ENCODE measurements at places on chromosomes 16 and 17.
A peak's percentile ranks its signal among the peaks of the same experiment; 100 is the strongest.

DNA sequence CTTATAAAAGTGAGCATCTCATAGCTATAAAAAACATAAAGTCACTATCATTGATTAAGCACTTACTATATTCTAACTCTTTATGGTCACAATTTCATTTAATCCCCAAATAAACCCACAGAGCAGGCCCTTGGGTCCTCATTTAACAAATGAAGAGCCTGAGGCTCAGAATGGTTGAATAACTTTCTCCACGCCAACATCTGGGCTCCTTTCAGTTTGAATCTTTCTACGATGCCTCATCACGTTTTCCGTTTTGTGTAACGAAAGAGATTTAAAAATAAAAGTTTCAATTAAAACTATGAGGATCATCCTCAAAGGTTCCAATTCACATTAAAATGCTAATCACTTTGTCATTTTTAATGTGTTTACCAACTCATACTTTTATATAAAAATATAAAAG, 74.2 kb upstream of the ADAMTS18 start:
- DNase-seq, result no peak

- DNase-seq, result peak; percentile 90
Measured at GRCh38 chr17:27559506-27560481, 71.2 kb upstream of the LGALS9 start.

DNA sequence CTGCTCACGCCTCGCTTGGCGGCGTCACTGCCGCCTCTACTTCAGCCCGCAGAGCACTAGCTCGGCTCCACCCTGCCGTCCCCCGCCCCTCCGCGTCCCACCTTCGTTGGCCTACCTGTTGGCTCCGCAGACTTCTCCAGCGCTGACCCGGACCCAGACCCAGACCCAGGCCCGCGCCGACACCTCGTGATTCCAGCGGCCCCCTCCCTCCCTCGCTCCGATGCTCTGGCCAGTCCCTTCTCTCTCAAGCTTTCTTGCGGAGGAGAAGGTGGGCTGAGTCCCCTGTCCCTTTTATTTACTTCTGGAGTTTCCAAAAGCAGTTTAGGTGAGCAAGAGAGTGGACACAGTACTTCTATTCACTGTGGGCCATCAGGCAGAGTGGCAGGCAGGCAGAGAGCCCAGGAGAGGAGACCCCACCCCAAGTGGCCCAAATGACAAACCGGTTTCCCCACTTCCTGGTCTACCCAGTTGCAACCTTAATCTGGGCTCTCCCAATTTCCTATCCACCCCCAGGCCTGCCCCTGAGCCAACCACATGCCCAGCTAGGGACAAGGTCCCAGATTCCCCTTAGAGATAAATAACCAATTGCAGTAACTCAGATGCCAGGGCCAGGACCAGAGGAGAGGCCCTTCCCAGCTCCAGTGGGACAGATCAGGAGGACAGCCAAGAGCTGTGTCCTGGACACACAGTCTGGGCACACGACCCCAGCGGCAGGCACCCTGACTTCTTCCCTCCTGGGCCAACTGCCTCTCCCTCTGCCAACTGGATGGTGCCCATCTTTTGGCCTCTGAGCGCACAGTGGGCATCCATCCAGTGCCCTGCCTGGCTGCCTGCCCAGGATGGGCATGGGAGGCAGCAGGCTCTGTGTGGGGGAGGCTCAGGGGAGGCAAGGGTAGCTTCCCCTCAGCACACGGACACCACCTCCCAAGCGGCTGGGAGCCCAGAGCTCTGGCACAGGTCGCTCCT, 1.2 kb upstream of the SRCIN1 start:
- DNase-seq, result no peak

DNA sequence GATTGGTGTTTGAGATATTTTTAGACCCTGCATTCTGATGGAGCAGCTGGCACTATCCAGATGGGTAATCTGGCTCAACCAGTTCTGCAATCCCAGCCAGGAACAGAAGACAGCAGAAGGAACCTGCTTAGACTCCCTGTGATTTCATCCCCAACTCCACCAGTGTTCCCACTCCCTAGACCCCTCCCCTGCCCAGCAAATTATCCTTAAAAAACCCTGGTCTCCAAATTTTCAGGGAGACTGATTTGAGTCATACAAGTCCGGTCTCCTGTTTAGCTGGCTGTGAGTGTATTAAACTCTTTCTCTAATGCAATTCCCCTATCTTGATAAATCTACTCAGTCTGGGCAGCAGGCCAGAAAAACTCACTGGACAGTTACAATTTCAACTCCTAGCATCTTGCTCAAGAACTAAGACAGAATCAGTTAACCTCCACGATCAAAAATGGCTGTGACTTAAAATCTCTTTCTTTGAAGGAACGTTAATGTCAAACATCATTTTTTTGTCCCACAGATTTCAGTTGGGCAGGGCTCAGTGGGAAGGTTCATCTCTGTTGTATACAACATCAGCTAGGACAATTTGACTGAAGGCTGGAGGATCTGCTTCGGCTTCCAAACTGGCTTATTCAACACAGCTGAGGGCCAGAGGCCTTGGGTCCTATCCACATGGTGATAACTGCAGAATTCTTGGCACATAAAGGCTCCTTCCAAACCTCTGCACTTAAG, 4.9 kb upstream of the RBL2 start:
- DNase-seq, result no peak

GRCh38 chr16:86660623-86661022, 82.3 kb downstream of the FOXL1 start:
- DNase-seq, result no peak
